ENCODE measurements at places on chromosomes 3 and 15. TPM values are rescaled to one million over a fixed set of nuclear protein-coding genes. Genes with fewer than 3 reads are reported as not detected.

Gene GHRL
- total RNA-seq: not detected

Gene TRPM1
- 0.27 TPM for total RNA-seq

Gene SRGAP3
- total RNA-seq: 0.53 TPM

Gene CTXN2
- not detected for total RNA-seq

Gene OCA2
- total RNA-seq: not detected

Gene CDC25A
- total RNA-seq: 25.3 TPM
